ENCODE measurements at places on chromosomes 7 and 10. TPM values are rescaled to one million over a fixed set of nuclear protein-coding genes. Genes with fewer than 3 reads are reported as not detected.

DNA sequence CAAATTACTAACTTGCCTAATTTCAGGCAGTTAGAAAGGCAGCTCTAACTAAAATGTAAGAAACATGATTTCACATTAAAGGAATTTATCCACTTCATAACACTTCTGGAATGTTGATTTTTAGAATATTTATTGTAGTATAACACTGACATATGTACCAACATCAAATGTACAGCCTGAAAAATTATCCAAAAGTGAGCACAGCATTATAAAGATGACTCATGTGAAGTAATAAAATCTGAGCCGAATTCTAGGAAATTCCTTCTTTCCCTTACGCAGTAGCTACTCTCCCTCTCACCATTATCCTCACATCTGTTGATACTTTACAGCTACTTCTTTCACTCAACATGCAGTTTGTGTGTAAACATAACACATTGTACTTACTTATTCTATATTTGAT lies 610.6 kb downstream of the ZWINT start:
- DNase-seq, result peak; percentile 2

DNA sequence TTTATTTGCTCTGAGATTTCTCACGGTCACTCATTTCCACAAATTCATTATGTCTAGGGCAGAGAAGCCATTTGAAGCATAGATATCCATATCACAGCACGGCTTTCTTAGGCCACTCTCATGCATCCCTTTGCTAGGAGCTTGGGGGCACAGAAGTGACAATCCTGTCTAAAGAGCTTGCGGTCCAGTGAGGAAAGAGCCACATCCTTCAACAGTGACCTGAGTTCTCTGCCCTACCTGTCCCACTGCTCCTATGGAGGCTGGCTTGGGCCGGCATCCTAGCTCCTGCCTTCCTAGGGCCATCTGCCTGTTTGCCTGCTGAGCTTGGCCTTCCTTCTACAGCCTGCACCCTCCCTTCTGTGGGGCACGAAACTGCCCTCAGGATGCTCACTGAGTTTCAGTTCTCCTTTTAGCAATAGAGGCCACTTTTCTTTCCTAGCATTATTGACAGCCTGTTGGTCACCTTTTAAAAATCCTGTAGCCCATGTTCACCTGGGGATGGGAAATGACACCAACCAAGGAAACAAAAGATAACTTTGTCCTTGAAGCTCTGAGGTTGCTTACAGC lies 212.1 kb upstream of the GRB10 start:
- no peak for DNase-seq

DNA sequence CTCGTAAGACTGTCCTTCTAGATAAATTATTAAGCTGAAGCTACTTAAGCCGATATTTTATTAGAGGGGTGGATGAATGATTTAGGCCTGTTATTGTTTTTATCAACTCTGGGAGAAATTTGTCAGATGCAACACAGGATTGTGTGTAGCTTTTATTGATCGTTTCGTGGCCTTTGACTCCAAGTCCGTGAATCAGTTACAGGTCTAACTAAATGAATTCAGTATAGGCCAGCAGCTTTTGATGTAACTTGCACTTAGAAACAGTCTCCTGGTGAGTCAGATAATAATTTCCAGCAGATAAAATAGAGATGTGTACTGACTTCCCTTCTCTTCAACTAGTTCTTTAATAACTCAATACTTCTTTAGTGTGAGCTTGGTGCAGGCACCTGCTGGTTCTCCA lies 341.7 kb upstream of the SMIM30 start:
- DNase-seq, result no peak

DNA sequence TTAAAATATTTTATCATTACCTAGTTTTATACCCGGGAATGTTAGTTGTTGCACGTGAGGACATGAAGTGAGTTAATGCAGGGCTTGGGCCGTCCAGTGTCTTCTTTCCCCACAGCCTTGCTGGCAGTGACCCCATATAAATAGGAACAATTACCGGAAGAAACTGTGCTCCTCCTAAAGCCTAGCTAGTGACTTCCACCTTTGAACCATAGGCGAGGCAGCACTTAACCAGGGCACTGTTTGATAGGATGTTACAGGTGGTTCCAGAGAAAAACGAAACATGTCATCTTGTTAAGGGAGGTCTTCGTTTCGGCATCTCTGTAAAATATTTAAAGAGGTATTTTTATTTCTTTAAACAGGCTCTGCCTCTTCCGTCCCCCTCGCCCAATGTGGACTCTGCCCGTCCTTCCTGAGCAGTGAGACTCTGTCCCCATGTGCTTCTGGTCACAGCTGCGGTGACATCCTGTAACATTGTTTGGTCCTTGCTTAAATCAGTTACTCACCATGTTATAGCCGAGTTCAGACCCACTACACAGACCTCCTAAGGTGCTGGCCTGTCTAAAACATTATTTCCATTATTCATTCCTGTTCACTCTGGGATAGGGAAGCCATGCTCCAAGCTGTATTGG lies 145.6 kb downstream of the MGMT start:
- no peak for DNase-seq

DNA sequence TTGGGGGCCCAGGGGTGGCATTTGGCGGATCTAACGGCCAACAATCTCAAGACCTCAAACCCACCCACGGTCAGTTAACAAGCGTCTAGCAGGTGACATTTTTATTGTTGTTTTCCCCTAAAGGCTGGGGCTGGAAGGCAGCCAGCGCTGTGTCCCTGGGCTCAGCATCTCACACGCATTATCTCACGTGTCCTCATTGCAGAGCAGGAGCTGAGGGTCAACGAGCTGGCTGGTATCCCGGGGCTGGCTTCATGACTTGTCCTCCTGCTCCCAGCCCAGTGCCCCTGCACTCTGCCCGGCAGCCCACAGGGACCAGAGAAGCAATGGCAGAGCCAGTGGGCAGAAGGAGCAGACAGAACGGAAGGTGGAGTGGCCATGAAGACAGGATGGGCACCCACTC lies 54.4 kb upstream of the TMEM273 start:
- peak; percentile 33 for DNase-seq

MALRD1 gene
- total RNA-seq, result 2.7 TPM

AGAP3 gene
- 37.0 TPM for total RNA-seq

MET gene
- 19.6 TPM for total RNA-seq

PNLIP gene
- total RNA-seq, result 0.18 TPM

OR13A1 gene
- total RNA-seq, result not detected

SORBS1 gene
- 50.4 TPM for total RNA-seq

HACD1 gene
- total RNA-seq, result 101 TPM

PON1 gene
- total RNA-seq, result 0.31 TPM

Measured in muscle of leg (tissue), 16 donors.